ENCODE measurements at places on chromosomes 12 and 14. TPM values are rescaled to one million over a fixed set of nuclear protein-coding genes. Genes with fewer than 3 reads are reported as not detected.

Gene PTPN6
- total RNA-seq = 346 TPM

DNA sequence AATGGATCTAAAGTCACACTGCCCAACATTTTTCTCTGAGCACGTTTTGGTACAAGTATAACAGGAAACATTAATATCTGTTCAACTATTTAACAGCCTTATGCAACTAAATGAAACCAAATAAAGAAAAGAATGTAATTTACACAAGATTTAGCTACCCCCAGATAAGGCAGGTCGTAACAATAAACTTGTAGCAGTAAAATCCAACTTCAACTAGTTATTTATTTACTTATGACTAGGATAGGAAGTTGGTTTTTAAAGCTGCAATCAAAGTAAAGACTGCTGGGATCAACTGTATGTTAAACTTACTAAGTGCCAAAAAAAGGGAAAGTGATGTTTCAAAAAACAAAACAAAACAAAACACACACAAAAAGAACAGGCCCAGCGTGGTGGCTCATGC lies 30.9 kb downstream of the FERMT2 start:
- H3K27ac ChIP-seq = no peak overlapping the region
- H3K27me3 ChIP-seq = peaks cover 3% of the 10 kb centered on the region
- H3K4me3 ChIP-seq = no peak overlapping the region
- no peak for DNase-seq
- no peaks in the 10 kb centered on the region for H3K36me3 ChIP-seq
- peaks cover 26% of the 10 kb centered on the region for H3K4me1 ChIP-seq

DNA sequence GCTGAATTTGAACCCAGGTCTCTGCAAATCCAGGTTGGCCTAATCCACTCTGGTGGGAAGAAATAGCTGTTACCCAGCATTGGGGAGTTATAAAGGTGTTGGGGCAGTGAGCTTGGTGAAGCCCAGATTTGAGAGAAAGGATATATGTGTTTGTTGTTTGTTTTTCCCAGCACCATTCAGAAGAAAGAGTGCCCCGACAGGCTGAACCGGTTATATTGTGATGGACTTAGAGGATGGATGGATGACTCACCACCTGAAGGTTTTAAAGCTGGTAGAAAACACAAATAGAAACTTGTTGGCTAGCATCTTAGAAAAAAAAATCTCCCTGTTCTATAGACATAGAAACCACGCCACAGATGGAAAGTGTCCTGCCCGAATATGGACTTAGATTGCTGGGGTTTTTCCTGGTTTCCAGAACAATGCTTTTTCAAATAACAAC lies 404.6 kb downstream of the MED13L start:
- peaks cover 22% of the 10 kb centered on the region for H3K27me3 ChIP-seq
- H3K36me3 ChIP-seq = no peaks in the 10 kb centered on the region
- H3K4me1 ChIP-seq = no peaks in the 10 kb centered on the region
- H3K27ac ChIP-seq = no peak overlapping the region

DNA sequence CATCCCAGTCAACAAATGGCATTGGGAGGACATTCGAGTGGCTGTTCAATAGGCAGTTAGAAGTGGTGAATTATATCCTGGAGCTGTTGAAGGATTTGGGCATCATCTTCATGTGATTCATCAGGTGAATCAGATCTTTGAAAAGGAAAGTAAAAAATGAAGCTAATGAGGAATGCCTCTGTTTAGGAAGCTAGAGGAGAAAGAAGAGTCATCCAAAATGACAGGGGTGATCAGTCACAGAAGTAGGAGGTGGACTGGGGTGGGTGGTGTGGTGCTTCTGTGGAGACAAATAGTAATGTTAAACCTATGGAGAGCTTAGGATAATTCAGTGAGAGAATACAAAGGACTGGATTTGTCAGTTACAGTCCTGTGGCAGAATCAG lies 32.7 kb downstream of the DIP2B start:
- peaks cover 18% of the 10 kb centered on the region for H3K36me3 ChIP-seq
- no peak for DNase-seq
- H3K4me3 ChIP-seq = no peak overlapping the region
- no peak overlapping the region for H3K27ac ChIP-seq

GRCh38 chr12:89603678-89604077 lies 77.8 kb upstream of the POC1B start:
- peaks cover 4% of the 10 kb centered on the region for H3K4me1 ChIP-seq
- no peak overlapping the region for H3K4me3 ChIP-seq
- no peaks in the 10 kb centered on the region for H3K27me3 ChIP-seq
- no peak overlapping the region for H3K27ac ChIP-seq

DNA sequence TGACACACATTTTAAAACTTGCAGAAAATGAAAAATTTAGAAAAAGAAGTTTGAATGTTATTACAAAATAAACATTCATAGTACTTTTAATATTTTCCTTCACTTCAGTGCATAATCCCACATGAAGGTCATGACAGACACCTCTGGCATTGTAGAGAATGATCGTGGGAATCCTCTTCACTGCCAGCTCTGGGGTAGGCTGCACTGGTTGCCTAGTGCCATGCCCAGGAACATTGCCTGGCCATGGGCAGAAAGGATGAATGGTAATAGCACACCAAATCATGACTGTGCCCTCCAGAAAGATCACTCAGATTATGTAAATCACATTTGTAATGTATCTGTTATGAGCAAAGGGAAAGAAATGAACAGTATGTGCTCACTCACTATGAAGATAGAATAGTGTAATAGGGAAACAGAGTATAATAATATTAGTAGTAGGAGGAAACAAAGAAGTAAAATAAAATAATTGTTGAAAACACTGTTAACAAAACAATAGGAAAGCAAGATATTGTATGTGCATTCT lies 161.6 kb downstream of the PLCZ1 start:
- H3K36me3 ChIP-seq = no peaks in the 10 kb centered on the region
- H3K4me3 ChIP-seq = no peak overlapping the region
- DNase-seq = no peak
- no peaks in the 10 kb centered on the region for H3K27me3 ChIP-seq
- H3K27ac ChIP-seq = no peak overlapping the region
- H3K4me1 ChIP-seq = no peaks in the 10 kb centered on the region

GRCh38 chr14:103239751-103240150 lies 94.3 kb upstream of the EIF5 start:
- peaks cover 25% of the 10 kb centered on the region for H3K27me3 ChIP-seq
- H3K4me3 ChIP-seq = no peak overlapping the region
- H3K36me3 ChIP-seq = no peaks in the 10 kb centered on the region
- no peaks in the 10 kb centered on the region for H3K4me1 ChIP-seq
- H3K27ac ChIP-seq = no peak overlapping the region
